ENCODE measurements at places on chromosomes 12 and 14.

GRCh38 chr12:42213023-42213422, 25.0 kb downstream of the YAF2 start:
- no peak for DNase-seq

DNA sequence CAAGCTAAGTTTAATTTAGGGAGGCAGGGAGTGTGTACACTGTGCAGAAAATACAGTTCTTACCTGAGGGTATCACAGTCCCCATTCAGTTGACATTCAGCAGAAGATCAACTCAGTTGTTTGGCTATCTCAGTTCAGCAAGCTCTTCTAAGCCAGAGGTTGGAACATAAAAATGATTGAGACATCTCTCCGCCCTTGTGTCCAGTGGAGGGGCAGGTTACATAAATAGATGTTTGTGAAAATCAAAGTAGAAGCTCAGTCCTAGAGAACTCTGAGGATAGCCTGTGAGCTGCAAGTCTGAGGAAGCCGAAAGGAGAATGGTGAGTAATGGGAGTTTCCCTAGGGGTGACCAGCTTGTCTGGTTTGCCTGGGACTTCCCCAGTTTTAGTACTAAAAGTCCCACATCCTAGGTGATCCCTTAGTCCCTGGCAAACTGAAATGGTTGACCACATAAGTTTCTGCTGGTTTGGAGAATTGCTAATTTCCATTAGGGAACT, 251.4 kb upstream of the ATP2B1 start:
- peak; percentile 54 for DNase-seq

- no peak for DNase-seq
These were observed 77.0 kb downstream of the RBM19 start for GRCh38 chr12:113889076-113889475.

- peak; percentile 58 for DNase-seq
These were observed 3.7 kb downstream of the ZBTB1 start for GRCh38 chr14:64508215-64508776.

- no peak for DNase-seq
These were observed 233.0 kb downstream of the EGLN3 start for GRCh38 chr14:33717866-33718265.

- DNase-seq: peak; percentile 13
These were observed 9.7 kb downstream of the NAP1L1 start for GRCh38 chr12:76074701-76075336.

DNA sequence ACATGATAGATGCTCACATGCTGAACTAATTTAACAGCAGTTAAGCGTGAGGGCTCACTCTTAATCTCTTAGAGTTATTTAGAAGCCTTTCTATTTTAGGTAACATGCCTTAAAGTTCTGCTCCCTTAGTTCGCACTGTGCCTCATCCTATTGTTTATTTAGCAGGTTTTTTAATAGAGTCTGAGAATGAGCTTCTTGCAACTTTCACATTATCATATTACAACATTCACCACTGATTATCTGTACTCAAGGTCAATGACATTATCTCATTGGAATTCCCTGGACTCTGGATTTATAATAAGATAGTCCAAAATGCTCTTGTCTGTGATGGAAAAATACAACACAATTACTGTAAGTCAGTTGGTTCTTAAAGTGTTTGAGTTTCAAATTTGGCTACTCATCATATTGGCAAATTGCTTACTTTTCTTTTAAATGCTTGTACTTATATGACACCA, 183.6 kb upstream of the SLC38A2 start:
- DNase-seq: no peak

Measured in GM20000 (cell line).